Natural killer cell treated with Interleukin-12 subunit alpha and Interleukin-12 subunit beta and Interleukin-15 and Interleukin-18, amount 100 ng/mL, for 72 hours (primary cell): ENCODE measurements at places on chromosomes 13 and 19. TPM values are rescaled to one million over a fixed set of nuclear protein-coding genes. Genes with fewer than 3 reads are reported as not detected.

- no peak overlapping the region for H3K27ac ChIP-seq
- no peaks in the 10 kb centered on the region for H3K27me3 ChIP-seq
- H3K4me3 ChIP-seq = no peak overlapping the region
- H3K4me1 ChIP-seq = peaks cover 6% of the 10 kb centered on the region
- DNase-seq = no peak
- peaks cover 12% of the 10 kb centered on the region for H3K36me3 ChIP-seq
Measured at GRCh38 chr19:40704491-40705361, 12.0 kb downstream of the COQ8B start.

- H3K4me1 ChIP-seq = peaks cover 63% of the 10 kb centered on the region
- no peaks in the 10 kb centered on the region for H3K36me3 ChIP-seq
- peak overlapping the region; percentile 61 for H3K4me3 ChIP-seq
- no peak for DNase-seq
- no peaks in the 10 kb centered on the region for H3K27me3 ChIP-seq
Measured at GRCh38 chr13:98528663-98529064, 48.2 kb downstream of the STK24 start.

GRCh38 chr19:20247016-20247683, 80.1 kb downstream of the ZNF486 start:
- DNase-seq = no peak
- no peak overlapping the region for H3K27ac ChIP-seq
- H3K4me3 ChIP-seq = no peak overlapping the region
- H3K4me1 ChIP-seq = peaks cover 17% of the 10 kb centered on the region

The KLK8 gene
- total RNA-seq = not detected

GRCh38 chr19:11780431-11781020, 13.7 kb downstream of the ZNF441 start:
- no peak overlapping the region for H3K4me3 ChIP-seq
- peaks cover 86% of the 10 kb centered on the region for H3K36me3 ChIP-seq
- DNase-seq = no peak
- H3K27ac ChIP-seq = no peak overlapping the region
- H3K4me1 ChIP-seq = no peaks in the 10 kb centered on the region

DNA sequence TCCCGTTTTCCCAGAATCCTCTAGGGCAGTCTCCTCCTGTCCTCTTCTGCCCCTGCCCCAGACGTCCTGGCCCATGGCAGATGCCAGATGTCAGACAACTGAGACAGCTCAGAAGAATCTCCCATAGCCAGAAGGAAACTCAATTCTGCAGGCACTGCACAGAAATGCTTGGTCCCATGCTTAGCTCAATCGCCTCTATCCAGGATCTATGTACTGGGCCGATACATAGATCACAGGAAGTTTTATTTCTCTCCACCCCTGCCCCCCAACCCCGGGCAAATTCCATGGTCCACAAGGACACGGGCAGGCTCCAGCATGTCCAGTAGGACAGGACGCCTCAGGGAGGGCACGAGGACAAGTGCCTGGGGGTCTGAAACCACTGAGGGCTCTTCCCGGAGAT, 4.8 kb downstream of the MBD3 start:
- no peak for DNase-seq
- H3K27me3 ChIP-seq = no peaks in the 10 kb centered on the region
- H3K27ac ChIP-seq = no peak overlapping the region
- H3K36me3 ChIP-seq = no peaks in the 10 kb centered on the region
- H3K4me1 ChIP-seq = peaks cover 11% of the 10 kb centered on the region

DNA sequence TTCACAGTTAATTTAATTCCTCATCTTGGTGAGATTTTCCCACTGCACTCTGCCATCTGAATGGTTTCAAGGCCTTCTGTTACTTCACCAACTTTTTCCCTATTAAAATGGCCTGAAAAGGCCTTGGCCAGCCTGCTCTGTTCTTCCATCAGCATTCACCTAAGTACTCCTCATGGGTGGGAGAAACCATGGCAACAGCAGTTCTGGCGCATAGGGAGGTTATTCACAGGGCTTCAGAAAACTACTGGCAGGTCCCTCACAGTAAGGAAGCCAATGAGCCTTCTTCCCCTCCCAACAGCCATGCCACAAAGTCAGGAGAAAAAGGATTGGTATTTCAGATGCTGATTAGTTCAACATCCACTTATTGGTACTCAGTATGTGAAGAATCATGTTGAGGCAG, 17.2 kb upstream of the GJB2 start:
- no peak overlapping the region for H3K27ac ChIP-seq
- DNase-seq = no peak
- H3K4me3 ChIP-seq = no peak overlapping the region
- no peaks in the 10 kb centered on the region for H3K36me3 ChIP-seq
- peaks cover 38% of the 10 kb centered on the region for H3K27me3 ChIP-seq

DNA sequence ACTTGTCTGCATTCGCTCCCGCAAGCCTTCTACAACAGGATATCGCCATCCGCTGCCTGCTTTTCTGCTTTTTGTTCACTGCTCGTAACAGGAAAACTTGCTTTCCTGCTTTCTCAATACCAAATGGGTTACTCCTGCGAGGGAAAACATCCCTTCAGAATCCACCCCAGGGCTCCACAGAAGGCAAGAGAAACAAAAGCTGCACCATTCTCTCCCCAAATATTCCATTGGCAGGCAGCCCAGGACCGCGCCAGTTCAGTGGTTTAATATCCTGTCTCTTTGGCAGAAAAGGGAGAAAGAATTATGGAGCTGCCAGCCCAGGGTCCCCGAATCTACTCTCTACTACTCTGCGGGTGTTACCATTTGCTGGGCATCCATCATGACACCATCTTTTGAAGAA, 84.7 kb upstream of the DOCK9 start:
- peaks cover 40% of the 10 kb centered on the region for H3K4me1 ChIP-seq
- H3K27me3 ChIP-seq = peaks cover 11% of the 10 kb centered on the region
- no peak overlapping the region for H3K27ac ChIP-seq
- no peaks in the 10 kb centered on the region for H3K36me3 ChIP-seq

The FAM216B gene
- not detected for total RNA-seq

GRCh38 chr13:53189162-53189561, 160.5 kb downstream of the OLFM4 start:
- H3K4me1 ChIP-seq = no peaks in the 10 kb centered on the region
- H3K27ac ChIP-seq = no peak overlapping the region
- DNase-seq = no peak
- H3K4me3 ChIP-seq = no peak overlapping the region
- H3K27me3 ChIP-seq = peaks cover 7% of the 10 kb centered on the region

DNA sequence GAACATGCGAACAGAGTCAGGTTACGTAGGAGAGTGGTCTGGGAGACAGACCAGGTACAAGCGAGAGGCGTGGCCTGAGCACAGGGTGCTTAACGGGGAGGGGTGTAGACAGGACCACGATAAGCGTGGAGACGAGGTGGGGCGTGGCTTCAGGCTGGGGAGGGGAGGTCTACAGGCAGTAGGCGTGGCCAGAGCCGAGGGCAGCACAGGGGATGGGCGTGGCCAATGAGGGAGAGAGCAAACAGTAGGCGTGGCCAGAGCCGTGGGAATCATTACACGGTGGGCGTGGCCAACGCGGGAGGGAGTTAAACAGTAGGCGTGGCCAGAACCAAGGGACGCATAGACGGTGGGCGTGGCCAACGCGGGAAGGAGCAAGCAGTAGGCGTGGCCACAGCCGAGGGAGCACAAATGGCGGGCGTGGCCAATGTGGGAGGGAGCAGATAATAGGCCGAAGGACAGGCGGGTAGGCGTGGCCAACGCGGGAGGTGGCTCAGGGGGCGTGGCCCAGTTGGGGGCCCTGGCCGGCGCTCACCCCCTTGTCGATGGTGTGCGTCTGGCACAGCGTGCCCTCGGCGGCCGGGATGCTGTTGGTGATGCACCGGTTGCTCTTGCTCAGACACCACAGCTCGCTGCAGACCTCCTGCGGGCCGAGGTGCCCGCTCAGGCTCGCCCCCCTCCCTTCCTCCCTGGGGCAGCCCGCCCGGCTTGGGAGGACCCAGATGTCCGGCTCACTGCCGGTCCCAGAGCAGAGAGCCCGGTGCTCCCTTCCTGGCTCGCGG, 15.2 kb upstream of the MYO1F start:
- H3K36me3 ChIP-seq = peaks cover 4% of the 10 kb centered on the region
- peaks cover 21% of the 10 kb centered on the region for H3K4me1 ChIP-seq
- no peaks in the 10 kb centered on the region for H3K27me3 ChIP-seq
- peak overlapping the region; percentile 91 for H3K4me3 ChIP-seq

DNA sequence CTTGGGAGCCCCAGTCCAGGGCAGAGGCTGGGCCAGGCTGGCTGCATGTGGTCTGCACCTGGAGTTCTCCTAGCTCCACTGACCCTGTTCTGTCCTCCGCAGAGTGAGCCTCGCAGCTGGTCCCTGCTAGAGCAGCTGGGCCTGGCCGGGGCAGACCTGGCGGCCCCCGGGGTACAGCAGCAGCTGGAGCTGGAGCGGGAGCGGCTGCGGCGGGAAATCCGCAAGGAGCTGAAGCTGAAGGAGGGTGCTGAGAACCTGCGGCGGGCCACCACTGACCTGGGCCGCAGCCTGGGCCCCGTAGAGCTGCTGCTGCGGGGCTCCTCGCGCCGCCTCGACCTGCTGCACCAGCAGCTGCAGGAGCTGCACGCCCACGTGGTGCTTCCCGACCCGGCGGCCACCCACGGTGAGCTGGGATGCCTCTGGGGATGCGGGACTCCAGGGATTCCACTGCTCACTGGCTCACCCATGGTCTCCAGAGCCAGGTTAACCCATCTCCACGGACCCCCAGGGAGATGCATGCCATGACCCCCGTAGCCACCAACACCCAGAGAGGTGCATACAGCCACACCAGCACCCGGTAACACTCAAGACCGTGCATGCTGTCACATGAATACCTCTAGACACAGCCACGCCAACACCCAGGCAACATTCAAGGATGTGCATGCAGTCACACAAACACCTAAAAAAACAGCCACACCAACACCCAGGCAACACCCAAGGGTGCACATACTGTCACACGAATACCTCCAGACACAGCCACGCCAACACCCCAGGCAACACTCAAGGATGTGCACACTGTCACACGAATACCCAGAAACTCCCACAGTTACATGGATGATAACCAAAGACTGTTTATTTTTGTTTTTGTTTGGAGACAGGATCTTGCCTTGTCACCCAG, 8.2 kb downstream of the PKN1 start:
- peaks cover 28% of the 10 kb centered on the region for H3K4me1 ChIP-seq
- H3K36me3 ChIP-seq = peaks cover 7% of the 10 kb centered on the region
- peak overlapping the region; percentile 98 for H3K4me3 ChIP-seq
- DNase-seq = no peak

- no peak overlapping the region for H3K27ac ChIP-seq
- DNase-seq = no peak
- H3K4me1 ChIP-seq = no peaks in the 10 kb centered on the region
- H3K36me3 ChIP-seq = peaks cover 14% of the 10 kb centered on the region
- H3K4me3 ChIP-seq = no peak overlapping the region
Measured at GRCh38 chr13:62524061-62524460, 1108.4 kb upstream of the PCDH20 start.

The CGB5 gene
- total RNA-seq = not detected
